ENCODE measurements at places on chromosomes 7 and 10.

DNA sequence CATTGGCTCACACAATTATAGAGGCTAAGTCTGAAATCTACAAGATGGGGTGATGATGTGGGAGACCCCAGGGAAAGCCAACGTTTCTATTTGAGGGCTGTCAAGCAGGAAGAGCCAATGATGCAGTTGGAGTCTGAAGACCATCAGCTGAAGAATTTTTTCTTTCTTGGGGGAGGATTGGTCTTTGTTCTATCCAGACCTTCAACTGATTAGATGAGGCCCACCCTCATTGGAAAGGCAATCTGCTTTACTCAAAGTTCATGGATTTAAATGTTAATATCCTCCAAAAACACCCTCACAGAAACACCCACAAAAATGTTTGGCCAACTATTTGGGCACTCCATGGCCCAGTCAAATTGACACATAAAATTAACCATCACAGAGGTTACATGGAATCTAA lies 44.3 kb upstream of the DNAJC1 start:
- no peak for DNase-seq

- DNase-seq: no peak
Observed at GRCh38 chr7:139883814-139884213, 54.8 kb downstream of the TBXAS1 start.

DNA sequence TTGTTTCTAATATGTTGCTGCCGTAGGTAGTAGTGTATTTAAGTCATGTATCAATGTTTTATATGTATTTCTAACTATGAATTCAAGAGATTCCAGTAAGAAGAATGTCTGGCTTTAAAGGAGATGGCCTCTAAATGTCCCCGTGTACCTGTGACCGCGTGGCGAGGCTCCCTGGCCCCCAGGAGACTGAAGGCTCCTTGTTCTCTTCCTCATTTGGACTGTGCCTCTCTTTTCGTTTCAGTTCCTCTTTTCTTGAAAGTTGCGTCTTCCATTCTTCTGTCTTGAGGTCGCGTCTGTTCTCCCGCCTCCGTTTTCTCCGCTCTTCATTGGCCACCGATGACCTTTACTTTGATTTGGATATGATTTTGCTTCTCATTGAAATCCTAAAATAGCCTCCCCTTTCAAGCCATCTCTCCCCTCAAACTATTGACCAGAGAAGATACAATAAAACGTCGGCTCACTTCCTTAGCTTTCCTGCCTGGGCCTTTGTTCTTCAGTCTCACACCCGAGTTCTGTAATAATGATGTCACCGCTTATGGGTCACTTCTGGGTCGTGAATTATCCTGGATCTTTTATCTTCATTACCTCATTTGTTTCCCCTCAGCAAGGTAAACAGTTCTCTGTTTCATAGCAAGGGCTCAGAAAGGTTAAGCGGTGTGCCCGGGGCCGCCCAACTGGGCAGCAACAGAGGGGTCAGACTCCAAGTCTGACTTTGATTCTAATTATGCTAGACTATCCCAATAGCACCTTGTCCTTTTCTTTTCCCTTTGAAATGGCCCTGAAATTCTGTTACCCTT lies 28.7 kb downstream of the WIPI2 start:
- no peak for DNase-seq

DNA sequence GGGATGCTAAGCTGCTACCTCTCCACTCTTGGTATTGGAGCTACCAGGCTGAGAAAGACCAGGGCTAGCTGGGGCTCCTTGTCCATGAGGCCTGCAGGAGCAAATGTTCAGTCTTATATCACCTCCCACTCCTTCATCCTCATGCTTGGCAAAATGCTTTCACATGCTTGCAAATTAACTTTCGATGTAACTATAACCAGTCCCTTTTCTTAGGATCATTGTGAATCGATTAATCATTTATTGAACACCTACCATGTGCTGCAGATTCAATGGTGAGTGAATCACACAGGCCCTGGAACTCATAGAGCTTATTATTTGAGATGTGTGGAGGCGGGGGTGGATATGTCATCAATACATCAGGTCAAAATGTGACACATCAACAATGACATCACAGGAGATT lies 138.6 kb downstream of the EMX2 start:
- no peak for DNase-seq

- DNase-seq: no peak
Observed at GRCh38 chr10:60410970-60411369, 21.3 kb upstream of the ANK3 start.

GRCh38 chr10:118543714-118544400 lies 51.6 kb downstream of the PRLHR start:
- DNase-seq: peak; percentile 45

- no peak for DNase-seq
Observed at GRCh38 chr10:93369588-93370164, 112.5 kb downstream of the MYOF start.

DNA sequence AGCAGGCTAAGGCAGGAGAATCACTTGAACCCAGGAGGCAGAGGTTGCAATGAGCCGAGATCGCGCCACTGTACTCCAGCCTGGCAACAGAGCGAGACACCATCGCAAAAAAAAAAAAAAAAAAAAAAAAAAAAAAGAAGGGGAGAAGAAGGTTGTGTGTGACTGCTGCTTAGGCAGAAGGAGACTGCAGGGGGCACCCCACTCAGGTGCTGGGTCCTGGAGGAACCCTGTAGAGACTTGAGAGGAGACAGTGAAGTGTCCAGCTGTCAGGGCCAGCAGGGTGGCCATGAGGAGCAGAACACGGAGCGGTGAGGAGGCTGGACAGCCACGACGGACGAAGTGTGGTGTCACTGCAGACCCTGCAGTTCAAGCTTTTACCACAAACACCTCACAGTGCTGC lies 99.0 kb upstream of the NMT2 start:
- no peak for DNase-seq
